ENCODE measurements at places on chromosomes 1 and 21.

DNA sequence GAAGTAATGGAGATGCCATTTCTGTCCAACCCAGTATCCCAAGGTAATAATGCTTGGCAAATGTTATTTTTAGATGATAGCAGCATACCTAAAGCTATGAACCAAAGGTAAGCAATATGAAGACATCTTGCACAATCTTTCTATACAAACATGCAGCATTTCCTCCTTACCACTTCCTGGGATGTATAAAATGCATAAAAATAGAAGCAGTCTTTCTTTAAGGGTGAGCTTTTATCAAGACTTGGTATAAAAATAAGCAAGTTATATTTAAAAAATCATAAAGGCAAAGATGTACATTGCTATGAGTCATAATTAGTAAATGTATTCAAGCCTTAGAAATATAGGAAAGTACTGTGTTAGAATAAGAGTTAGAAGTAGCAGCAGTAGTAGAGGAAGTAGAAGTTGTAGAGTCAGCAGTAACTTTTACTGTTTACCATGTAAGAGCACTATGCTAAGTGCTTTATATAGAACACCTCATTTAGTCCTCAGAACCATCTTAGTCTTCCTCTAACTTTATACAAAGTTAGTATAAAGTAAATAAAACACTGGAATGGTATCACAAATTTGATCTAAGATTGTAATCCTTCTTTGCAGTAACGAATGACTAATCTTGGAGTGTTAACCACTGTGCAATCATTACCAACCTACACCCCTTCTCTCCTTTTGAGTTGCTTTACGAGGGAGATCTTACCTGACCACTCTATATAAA, 371.3 kb downstream of the VAV3 start:
- DNase-seq, result no peak

DNA sequence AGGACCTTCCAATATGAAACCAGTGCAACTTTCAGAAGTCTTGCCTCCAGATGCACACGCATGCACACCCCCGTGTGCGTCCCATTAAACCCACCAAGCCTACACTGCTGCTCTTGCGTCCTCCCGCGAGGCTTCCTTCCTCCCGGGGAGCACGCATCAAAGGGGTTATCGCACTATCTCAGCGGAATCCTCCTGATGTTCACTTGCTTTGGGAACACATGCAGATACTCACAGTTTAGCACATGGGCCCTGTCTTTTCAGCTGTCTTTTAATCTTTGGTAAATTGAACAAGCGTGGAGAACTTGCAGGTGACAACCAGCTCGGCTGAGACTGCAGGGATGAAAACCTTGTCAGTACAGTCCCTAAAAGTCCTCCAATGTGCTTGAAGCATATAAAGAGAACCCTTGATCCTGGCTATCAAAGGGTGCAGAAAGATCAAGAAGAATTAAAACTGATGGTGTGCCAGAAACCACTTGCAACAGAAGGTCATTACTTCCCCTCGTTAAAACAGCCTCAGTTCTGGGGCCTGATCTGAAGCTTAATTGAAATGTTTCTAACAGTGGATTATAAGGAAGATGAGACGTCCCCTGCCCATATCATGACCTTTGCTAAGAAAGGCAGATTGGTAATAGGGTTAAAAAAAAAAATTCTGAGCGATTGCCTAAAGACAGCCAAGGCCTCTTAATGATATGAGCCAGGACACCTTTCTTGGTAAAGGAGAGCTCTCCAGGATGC, 149.4 kb upstream of the LMO4 start:
- no peak for DNase-seq

DNA sequence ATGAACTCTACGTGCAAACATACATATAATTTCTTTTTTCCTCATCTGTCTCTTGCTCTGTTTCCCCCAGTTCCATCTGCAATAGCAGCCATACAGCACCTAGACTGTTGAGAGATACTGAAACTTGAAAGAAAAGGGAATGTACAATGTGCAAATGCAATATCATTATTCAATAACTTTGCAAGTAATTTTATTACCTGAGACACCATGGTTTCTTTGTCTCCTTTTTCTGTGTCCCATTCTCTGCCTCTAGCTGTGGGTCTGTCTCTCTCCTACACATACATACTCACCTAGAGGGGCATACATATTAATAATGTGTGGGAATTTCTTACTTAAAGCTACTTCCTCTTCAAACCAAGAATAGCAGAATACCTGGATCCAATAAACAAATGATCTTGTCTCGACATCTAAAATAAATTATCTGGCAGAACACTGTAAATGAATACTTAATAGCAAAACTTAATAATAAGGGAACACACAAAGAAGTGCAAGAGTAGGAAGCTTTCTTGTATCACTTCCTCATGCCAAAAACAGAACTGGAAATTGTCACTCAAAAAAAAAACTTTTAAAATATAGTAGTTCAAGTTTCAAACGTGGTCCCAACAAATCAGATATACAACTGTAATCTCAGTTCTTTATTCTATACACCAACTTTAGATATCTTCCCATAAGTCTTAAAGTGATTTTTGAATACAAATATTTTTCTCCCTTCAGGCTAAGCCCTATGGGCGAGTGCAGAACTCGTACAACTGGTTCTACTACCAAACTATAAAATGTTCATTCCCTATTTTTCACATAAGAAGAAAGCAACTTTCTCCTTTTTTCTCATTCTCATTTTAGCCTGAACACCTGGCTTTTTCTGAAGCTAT, 194.6 kb downstream of the NRIP1 start:
- DNase-seq, result no peak

- DNase-seq, result no peak
These were observed 177.8 kb downstream of the GIPC2 start for GRCh38 chr1:78223417-78224215.

DNA sequence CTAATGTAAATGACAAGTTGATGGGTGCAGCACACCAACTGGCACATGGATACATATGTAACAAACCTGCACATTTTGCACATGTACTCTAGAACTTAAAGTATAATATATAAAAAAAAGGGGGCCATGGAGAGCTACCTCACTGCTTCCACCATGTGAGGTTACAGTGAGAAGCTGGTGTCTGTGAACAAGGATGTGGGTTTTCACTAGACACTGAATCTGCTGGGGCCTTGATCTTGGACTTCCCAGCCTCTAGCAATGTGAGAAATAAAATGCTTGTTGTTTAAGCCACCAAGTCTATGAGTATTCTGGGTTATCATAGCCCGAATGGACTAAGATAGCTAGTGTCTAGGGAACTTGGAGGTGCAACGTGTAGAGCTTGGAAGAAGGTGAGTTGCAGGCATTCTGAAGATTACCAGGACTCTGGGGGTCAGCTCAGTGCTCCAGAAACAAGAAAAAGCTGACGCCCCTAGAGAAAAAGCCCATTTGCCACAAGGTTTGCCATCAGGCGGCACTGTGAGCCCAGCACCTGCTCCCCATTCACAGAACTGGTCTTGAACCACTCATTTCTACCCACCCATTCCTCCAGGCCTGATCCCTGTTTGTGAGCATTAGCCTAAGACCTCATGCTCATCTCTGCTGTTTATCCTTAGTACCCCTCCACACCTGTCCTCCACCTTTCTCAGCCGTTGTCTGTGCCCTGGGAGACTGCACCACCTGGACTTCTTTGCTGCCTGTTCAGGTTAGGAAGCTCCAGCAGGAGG, 15.1 kb upstream of the FYB2 start:
- no peak for DNase-seq

- DNase-seq, result no peak
These were observed 37.9 kb downstream of the LRRIQ3 start for GRCh38 chr1:74160046-74160445.

GRCh38 chr1:169044971-169045370, 61.5 kb upstream of the ATP1B1 start:
- no peak for DNase-seq

DNA sequence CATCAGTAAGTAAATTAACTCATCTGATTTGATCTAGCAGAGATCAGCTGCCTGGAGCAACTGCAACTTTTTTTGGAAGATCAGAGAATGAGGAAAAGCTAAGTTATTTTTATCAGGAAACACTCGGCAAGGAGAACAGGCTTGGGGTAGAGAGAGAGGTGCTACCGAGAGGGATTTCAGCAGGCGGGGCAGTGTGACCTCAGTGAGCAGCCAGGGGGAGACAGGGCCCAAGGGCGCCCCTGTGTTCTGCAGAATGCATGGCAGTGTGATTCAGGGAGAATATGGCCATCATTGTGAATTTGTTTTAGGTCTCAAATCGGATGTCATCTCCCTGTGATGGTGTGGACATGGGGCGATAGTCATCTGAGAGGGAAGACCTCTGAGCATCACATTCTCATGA, 484.1 kb upstream of the VAMP3 start:
- DNase-seq, result no peak

All from stimulated activated CD4-positive, alpha-beta T cell treated with anti-CD3 and anti-CD28 coated beads, Interleukin-4, amount 100 ng/mL, for 4 hours (primary cell).